ENCODE measurements at places on chromosomes 13 and 19. TPM values are rescaled to one million over a fixed set of nuclear protein-coding genes. Genes with fewer than 3 reads are reported as not detected.

The GJB6 gene
- polyA plus RNA-seq = 3.6 TPM

The B3GNT3 gene
- 8.8 TPM for polyA plus RNA-seq

The ADAMTS10 gene
- 38.5 TPM for polyA plus RNA-seq

The EHD2 gene
- 42.0 TPM for polyA plus RNA-seq

The ZNF71 gene
- 8.4 TPM for polyA plus RNA-seq

The SHISA7 gene
- polyA plus RNA-seq = 0.26 TPM

The ZNF536 gene
- 2.8 TPM for polyA plus RNA-seq

- DNase-seq = no peak
These were observed 278 bp upstream of the ZNF274 start for GRCh38 chr19:58182577-58182988.

DNA sequence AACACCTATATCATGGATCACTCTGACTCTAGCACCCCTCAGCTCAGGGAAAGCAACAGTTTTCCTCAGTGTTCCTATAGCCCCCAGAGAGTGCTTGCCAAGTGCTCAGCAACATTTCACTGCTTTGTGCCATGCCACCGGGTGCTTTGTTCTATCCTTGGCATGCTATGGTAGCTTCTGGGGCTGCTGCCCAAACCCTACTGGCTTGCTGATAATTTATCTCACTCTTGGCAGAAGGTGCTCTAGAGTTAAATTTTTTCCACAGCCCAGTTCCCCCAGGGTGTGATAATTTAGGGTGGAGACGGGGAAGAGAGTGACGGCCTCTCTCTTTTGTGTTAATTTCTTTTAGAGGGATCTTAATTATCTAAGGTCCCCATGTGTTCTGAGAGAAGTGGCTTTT is 12.6 kb upstream of the CSNK1A1L start:
- DNase-seq = no peak

DNA sequence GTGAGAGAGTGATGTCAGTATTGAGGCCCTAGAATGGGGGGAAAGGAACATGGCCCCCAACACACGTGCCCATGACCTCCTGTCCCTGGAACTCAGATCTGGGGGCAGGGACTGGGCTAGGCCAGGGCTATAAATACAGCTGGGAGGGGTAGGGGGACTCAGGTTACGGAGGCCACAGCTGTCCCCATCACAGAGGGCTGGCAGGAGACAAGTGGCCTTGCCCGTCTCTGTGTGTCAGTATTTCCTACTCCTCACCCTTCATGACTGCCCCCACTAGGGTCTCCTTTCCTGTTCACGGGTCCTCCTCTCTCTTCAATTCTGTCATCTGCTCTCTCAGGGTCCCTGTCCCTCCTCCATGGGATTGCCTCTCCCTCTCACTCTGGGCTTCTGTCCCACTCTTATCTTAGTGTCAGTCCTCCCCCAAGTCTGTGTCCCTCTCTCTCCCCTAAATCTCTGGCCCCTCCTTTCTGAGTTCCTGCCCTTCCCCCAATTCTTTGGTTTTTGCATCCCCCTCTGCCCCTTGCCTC is 687 bp upstream of the HRC start:
- no peak for DNase-seq

- no peak for DNase-seq
These were observed 488.4 kb downstream of the KLF5 start for GRCh38 chr13:73547239-73547638.

DNA sequence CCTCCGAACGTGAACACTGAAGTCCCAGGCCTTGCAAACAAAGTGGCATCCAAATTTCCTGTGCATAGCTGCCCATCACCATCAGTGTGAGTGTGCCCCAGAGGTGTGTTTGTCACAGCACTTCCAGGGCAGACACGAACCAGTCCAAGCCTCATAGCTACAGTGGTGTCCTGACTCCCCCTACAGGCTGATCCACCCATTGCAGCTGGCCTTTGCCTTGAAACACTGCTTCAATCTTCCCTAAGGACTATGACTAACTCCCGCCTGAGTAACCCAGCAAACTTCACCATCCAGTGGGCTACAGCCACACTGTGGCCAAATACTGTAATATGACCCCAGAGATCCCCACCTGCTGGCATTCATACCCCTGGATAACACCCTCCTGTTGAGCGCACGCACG is 3.9 kb downstream of the ZNF266 start:
- no peak for DNase-seq

DNA sequence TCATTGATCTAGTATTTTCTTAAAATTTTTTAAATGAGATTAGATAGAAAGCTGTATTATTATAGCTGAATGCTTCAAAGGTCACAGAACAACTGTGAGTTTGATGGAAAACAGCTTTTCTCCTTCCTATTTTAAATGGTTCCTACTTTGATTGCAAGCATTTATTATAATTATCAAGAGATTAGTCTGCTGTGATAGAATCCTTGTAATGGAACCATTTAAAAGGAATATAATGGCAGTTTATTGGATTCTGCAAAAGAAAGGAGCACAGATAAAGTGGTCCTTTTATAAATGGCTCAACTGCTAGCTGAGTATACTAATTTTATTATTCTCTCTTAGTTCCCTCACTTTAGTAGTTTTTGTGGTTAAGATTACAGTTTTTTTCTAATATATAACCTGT is 87.0 kb downstream of the MAB21L1 start:
- no peak for DNase-seq

DNA sequence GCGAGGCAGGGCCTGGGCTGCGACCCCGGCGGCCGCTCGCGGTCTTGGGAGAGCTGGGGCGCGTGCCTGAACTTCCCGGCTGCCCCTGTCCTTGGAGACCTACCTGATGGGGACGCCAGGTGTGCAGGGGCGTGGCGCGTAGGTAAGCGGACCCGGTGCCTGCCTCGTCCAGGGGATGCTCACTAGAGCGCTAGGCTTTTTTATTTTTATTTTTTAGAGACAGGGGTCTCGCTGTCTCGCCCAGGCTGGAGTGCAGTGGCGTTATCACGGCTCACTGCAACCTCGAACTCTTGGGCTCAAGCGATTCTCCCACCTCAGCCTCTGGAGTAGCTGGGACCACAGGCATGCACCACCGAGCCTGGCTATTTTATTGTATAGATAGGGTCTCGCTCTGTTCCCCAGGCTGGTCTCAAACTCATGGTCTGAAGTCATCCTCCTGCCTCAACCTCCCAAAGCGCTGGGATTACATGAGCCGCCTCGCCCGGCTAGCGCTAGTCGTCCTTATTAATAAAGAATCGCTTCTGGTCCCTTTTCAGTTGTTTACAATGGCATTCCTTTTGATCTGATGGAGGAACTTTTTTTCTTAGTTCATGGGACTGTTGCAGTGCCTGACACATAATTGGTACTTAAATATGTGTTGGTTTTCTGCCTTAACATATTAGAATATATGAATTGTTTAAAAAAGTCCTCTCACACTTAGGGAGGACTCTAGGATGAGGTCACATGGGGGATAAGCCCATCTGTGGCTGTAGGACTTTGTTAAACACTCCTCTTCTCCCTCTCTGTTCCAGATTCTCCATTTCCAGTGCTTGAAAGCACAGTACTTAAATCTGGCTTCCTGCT is 812 bp downstream of the DPY19L3 start:
- DNase-seq = no peak

DNA sequence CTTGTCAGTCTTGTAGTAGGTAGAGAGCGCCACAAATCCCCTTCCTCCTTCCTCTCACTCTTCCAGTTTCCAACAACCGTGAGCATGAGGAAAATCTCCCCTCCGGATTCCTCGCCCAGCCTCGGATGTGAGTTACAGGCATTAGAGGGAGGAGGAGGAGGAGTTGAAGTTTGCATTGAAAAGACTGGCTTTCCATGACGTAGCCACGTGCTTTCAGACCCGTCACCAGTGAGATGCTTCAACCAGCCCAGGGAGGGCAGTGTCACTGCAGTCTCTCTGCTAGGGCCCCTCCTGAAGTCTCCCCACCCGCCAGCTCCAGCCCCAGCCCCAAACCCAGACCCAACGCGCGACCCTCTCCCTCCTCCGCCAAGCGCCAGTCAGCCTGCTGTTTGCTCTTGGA is 442 bp upstream of the FGF14 start:
- no peak for DNase-seq

DNA sequence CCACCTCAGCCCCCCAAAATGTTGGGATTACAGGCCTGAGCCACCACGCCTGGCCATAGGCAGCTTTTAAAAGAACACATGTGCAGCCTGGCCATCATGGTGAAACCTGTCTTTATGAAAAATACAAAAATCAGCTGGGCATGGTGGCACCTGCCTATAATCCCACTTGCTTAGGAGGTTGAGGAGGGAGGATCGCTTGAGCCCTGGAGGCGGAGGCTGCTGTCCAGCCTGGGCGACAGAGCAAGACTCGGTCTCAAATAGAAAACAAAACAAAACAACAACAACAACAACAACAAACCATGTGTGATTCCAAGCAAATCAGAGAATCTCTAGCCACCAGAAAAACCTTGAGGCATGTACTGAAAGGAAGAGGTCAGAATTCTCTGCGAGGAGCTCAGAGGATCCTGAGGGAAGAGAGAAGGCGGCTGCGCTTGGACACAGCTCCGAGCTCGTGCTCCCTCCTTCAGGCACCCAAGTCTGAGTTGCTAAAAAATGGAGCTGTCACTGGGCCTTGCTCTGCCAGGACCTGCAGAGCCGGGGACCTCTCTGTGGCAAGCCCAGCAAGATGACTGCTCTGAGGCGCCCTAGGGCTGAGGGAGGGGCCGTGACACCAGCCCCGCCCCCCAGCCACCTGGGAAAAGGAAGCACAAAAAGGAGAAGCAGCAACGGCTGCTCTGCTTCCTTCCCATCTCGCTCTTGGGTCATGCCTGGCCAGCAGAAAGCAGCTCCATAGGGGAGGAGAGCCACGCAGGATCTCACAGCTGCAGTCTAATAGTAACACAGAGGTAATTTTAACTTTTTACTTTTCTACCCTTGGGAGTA is at the start of gene ARL11:
Gene ARL11 (plus strand): TSS at position 677 of the 822 bp plus-strand sequence. CDS start 1,941 bp downstream, outside the sequence.
- no peak for DNase-seq

DNA sequence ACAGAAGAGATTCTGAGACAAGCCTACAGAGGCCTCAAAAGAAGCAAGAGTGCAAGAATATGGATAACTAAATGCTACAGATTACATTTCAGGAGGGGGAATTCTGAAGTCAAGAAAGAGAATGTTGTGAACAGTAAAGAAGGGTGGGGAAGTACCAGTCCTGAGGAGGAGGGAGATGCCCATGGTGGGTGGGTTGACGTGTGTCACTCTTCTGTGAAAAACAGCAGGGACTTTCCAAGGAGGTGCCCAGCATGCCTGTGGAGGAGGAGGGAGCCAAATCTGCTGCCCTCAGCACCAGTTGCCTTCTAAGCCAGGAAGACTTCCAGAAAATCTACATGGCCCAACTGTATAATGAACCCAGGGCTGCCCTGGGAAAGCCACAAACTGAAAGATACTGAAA is 87.7 kb downstream of the SGCG start:
- no peak for DNase-seq

DNA sequence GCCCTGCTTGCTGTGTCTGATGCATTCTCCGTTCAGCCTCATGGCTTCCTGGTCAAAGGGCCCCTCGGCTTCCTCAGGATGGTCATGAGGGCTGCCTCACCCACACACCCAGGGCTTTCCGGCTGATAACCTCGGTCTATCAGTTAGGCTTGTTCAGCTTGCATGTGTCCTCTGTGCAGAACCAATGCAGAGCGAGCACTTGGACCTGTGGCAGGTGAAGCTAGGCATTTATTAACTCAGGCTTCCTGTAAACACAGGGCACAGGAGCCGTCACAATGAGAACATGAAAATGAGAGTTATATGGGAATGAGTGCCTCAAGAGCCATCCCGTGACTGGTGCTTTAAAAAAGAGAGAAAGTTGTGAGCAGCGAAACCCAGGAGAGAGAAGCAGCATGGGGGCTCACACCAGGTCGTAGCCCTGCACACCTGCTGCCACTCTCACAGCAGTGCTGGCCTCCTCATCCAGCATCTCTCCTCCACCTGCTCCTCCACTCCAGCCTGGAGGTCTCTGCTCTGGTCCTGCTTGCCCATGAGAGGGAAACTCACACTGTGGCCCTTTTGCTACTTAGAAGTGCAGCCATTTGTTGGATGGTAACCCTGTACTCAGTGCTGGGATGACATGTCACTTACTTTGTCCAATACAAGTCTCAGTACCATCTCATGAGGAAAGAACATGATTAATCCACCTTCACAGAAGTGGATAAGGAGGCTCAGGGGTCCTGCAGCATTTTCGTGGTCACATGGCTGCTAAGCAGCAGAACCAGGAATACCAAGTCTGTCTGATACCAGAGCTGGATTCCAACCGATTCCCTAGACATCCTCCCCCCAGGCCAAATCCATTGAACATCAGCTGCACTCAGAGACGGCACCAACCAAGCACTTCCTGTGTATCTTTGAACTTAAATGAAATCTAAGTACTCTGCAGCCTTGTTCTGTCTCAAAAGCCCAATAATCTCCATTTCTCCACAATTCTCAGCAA is 50.5 kb upstream of the IRS2 start:
- peak; percentile 63 for DNase-seq

DNA sequence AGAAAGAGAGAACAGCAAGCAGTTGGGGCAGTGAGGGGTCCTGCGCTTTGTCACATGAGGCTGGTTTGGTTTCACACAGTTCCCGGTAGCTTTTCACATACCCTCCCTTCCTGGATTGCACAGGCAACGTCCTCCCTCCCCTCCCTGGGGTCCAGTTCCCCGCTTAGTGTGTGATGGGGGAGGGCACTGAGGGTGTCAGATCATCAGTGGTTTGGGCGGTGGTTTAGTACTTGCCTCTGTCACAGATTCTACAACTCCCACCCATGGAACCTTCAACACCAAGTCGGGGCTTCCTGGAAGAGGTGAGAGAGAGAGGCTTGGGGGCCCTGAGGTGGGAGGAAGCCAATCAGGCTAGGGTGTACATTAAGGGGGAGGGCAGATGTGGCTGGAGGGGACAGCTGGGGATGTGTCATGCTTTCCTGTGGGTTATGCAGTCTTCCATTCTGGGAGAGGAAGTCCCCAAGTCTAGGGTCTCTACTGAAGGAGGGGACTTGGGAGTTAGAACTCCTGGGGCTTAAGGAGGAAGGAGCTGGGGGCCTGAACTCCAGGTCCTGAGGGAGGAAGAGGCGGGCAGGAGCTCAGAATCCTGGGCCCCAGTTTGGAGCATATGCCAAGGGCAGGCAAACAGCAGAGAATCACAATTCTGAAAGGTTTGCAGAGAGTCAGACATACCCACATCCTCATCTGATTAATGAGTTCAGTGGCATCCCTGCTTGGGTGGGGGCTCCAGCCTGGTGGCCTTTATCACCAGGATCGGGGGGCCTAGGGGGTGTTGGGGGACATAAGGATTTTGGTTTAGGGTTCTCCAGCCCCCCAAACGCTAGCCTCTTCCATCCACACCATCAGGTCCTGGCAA is at the start of gene NKG7:
Gene NKG7 (minus strand): TSS at position 6 of the 856 bp plus-strand sequence. CDS start 119 bp downstream, outside the sequence.
- DNase-seq = no peak

DNA sequence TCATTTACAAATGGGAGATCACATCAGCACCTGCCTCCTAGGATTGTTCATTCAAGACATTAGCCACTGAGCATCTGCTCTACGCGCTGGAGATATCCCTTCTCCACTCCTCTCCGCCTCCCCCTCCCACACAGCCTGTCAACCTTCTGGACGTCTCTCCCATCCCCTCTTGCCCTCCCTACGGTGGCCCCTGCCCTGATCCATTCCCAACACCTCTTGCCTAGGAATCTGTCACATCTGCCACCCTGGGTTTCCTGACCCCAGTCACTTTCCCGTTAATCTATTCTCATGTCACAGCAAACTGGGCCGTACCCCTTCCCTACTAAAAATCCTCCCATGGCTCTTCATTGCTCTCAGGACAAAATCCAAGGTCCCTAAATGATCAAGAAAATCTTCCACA is 10.3 kb downstream of the DYRK1B start:
- no peak for DNase-seq

GRCh38 chr19:17648097-17648660 is 40.0 kb downstream of the UNC13A start:
- no peak for DNase-seq

Data from renal pelvis (tissue), 12 donors.